ENCODE measurements at places on chromosomes 11 and 22.

DNA sequence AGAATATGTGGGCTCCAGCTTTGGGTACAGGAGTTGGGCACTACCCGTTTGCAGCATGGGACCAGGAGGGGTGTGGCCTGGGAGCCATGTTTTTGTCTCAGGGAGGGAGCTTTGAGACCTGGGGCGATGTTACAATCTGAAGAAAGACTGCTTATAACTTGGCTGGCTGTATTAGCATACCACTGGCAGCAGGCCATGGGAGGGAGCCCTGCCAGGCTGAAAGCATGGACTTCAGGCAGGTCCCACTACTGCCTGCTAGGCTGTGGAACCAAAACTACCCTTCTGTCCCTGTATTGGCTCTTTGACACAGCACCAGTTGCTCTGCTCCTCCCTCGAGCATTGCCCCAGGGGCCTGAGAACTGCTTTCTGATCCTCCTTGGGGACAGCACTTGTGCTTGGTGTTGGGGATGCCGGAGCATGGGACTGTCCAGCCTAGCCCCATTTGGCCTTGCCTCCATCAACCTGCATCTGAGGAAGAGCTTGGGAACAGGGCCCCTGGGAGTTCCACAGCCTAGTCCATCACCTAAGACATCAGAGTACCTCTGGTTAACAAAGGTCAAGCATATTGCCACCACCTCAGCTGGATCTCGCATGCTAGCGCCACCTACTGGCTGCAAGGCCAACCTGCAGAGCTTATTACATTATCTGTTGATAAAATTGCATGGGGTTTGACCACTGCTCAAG, 217.4 kb downstream of the SBF2 start:
- DNase-seq, result peak; percentile 31

DNA sequence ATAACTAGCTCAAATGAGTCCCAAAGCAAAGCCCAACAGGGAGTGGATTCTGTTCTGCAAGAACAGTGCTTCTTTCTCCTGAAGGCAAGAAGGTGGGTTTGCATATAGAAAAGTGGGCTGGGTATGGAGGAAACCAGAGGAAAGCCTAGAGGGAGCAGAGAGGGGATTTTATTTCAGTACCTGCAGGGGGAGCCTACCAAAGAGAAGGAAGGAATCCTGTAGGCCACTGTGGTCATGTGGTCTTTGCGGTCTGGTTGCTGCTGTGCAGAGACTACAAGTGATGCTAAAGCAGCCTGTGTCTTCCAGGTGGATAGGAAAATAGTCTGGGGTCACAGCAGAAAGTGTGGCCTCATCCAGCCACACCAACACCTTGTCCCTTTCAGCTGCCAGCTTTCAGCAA, 33.2 kb upstream of the ZBTB16 start:
- DNase-seq, result no peak

GRCh38 chr11:134517621-134518293, 105.7 kb upstream of the B3GAT1 start:
- no peak for DNase-seq

DNA sequence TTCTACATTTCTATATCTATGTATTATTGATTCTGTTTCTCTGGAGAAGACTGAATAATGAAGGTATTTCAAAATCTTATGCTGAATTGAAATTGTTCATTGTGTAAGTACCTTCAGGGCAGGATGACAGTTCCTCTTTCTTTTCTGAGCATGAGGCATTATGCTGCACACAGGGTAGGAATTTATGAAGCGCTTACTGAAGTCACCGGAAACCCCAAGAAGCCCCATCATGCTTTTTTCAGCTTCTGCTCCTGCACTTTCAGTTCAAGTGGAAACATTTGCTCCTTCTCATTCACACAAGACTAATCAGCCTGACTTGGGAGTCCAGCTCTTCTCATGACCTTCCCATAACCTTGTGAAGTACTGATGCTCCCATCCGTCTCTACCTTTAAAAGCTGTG, 314.7 kb upstream of the SORL1-AS1 start:
- DNase-seq, result no peak

- no peak for DNase-seq
Observed at GRCh38 chr11:27313157-27313821, 49.7 kb downstream of the CCDC34 start.

- DNase-seq, result peak; percentile 57
Observed at GRCh38 chr11:122215244-122215992, 99.4 kb upstream of the BLID start.

GRCh38 chr11:7894251-7894650, 36.8 kb downstream of the OR10A6 start:
- DNase-seq, result peak; percentile 60

DNA sequence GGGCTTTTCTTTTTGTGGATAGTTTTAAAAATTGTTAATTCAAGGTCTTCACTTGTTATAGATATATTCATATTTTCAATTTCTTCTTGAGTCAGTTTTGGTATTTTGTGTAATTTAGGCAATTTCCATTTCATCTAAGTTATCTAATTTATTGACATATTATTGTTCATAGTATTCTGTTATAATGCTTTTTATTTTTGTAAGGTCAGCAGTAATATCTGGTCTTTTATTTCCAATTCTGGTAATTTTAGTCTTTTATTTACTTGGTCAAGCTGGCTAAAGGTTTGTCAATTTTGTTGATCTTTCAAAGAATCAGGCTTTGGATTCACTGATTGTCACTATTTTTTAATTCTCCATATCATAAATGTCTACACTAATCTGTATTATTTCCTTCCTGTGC, 60.1 kb downstream of the HORMAD2 start:
- no peak for DNase-seq

DNA sequence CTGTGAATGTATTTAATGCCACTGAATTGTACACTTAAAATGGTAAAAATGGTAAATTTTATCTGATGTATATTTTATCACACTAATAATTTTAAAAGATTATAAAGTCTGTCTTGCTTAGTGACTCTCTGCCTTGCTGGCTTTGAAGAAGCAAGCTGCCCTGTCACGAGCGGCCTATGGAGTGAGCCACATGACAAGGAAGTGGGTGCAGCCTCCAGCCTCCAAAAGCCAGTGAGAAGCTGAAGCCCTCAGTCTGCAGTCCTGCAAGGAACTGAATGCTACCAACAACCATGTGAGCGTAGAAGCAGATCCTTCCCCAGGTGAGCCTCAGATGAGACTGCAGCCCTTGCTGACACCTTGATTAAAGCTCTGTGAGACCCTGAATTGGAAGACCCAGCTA, 20.0 kb downstream of the C11orf24 start:
- no peak for DNase-seq

DNA sequence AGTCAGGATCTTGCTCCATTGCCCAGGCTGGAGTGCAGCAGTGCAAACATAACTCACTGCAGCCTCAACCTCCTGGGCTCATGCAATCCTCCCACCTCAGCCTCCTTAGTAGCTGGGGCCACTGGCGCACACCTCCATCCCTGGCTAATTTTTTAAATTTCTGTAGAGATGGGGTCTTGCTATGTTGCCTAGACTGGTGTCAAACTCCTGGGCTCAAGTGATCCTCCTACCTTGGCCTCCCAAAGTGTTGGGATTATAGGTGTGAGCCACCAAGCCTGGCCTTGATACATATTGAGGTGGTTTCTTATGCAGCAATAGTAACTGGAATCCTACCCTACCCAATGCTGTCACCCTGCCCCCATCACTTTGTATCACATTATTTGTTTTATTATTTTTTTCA, 32.4 kb downstream of the SCUBE1 start:
- no peak for DNase-seq
